Activated naive CD4-positive, alpha-beta T cell (primary cell): ENCODE measurements at places on chromosomes 11 and 22.

DNA sequence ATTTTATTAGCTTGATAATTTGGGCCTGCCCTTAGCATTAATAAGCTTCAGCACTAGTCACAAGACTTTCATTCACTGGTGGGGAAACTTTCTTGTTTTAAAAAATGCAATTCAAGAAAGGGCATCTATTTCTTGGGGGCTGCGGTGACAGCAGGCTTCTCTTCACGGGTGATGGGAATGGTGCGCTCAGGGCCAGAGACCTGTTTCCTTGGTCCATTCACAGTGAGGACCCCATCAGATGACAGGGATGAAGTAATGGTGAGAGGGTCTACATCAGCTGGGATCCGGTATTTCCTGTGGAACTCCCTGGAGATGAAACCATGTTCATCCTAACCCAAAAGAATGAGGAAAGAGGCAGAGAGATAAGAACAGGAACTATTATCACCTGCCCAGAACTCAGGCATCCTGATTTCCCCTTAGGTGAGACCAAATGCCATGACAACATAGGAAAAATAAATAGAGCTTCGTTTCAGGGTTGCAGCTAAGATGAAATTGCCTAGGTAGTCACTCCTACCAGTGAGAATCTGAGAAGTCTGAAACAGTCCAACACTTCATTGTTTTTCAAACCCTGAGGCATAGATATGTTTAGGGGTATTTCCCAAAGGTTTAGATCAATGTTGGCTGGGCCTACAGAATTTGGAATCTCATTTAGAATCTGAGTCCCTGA is 2.8 kb downstream of the CRYAB start:
- no peak for DNase-seq

DNA sequence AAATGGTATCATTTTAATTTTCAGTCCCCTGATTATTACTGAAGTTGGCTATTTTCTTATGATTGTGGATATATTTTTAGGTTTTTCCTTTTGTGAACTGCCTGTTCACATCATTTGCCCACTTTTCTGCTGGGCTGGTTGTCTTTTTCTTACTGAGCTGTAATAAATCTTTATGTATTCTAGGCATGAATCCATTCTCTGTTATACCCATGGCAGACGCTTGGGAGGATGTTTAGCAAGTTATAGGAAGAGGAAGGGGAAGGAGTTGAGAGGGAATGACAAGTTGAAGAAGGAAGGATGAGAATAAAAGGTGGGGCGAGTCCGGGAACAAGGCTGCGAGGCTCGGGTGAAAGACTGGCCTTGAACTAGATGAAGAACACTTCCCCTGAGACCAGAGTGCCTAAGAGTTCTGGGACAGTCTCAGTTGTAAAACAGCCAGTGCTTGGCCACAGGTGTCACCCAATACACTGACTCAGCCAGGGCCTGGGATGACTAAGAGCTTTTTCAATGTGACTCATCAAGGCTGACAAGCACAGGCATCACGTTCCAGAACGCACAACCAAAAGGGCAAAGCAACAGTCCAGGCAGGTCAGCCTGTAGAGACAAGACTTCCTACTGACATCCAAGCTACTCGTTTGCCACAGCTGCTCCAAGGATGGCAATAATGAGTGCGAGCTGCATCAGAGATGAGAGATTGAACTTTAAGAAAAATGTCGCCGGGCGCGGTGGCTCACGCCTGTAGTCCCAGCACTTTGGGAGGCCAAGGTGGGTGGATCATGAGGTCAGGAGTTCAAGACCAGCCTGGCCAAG is 35.2 kb downstream of the LRFN4 start:
- no peak for DNase-seq

- no peak for DNase-seq
Measured at GRCh38 chr11:132844956-132845696, 687.2 kb downstream of the OPCML start.

- no peak for DNase-seq
Measured at GRCh38 chr11:537622-538430, 499 bp downstream of the LRRC56 start.

- DNase-seq, result no peak
Measured at GRCh38 chr11:112113539-112114457, 27.1 kb downstream of the SDHD start.

DNA sequence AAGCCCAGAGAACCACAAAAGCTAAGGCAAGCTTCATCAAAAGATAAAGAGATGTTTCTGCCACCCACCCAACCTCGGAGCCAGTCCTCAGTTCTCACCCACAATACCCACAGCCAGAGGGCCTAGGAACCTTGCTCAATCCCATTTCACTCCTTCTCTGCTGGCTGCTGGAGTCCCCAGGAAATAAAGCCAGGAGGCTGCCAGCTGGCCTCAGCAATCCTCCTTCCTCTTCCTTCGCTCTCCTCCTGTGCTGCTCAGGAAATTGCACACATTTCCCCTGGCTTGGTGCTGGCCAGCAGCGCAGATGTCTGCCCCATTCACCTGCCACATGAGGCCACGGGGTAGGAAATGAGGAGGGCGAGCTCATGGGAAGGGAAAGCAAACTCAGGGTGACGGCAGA is 91.8 kb upstream of the LDLRAD3 start:
- DNase-seq, result no peak

GRCh38 chr11:36564376-36565030 is 3.3 kb upstream of the RAG1 start:
- no peak for DNase-seq

- DNase-seq, result no peak
Measured at GRCh38 chr11:72816404-72816990, 2.3 kb downstream of the ATG16L2 start.

GRCh38 chr11:67411785-67412152 is 3.7 kb upstream of the CARNS1 start:
- no peak for DNase-seq

DNA sequence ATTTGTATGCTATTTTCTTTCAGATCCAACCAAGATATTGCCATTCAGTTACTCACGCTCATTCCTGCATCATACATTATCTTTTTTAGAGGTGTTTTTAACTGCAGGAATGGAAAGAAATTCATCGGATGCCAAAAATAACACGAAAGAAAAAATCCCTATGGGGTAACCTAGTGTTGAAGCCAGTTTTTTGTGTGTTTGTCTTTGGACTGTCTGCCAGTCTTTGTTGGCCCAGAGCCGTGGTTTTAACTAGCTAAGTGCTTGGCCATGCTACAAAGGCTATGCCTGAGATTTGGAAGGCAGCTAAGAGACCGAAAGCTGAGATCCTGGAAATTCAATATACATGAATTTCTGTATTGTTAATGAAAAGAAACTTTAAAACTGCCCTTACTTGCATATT is 309.8 kb upstream of the CNTN5 start:
- DNase-seq, result no peak

DNA sequence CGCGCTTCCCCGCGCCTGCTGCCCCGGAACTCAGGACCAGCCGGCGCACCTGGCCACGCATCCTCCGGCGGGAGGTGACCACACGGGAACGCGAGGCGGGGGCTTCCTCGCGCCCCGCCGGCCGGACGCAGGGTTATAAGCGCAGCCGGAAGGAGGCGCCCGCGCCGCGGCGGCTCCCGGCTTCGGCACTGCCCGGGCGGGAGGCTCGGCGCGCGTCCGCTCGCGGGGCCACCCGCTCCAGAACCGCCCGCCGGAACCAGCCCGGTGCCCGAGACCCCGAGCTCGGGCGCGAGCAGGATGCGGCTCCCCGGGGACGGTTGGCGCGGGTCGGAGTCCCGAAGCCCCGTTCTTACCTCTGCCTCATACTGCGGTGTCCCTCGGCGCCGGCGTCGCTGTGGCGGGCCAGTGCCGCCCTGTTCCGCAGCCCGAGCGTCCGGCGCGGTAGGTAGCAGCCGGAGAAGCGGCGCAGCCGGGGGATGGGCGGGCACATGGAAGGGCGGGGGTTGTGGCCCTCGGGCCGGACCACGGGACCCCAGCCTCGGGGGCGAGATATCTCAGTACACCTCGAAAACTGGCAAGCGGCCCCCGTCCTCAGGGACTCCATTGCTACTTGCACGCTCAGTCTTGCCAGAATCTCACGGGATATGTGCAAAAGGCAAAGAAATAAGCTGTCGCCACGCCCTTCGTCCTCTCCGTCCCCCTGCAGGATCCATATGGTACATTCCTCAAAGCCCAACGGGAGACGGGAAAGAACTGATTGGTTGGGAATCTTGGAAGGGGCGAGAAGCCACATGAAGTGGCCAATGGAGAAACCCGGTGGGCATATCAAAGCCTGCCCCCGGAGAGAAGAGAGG is 23.1 kb downstream of the MICAL3 start:
- DNase-seq, result no peak
